Activated naive CD8-positive, alpha-beta T cell treated with anti-CD3 and anti-CD28 coated beads, Interleukin-2, amount 50 U/mL, for 24 hours (primary cell): ENCODE measurements at places on chromosomes 6 and 20.

GRCh38 chr6:90896075-90896547, 309.2 kb upstream of the MAP3K7 start:
- DNase-seq, result no peak

DNA sequence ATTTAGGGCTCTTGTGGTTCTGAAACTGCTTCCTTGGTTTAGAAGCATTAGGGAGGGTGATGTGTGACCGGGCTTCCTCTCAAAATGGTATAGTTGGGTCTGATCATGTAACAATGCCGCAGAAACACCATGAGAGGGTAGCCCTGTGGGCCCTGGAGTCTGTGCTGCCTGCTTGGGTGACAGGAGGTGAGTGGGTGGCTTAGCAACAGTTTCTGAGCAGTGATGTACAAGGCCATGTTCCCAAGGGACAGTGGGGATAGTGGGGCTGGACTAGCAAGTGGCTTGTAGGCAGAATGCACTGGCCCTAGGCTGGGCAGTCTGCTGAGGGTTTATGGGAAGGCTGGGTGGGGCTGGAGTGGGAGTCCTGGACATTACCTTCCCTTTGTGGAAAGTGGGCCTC, 106.9 kb upstream of the MYL9 start:
- DNase-seq, result no peak

DNA sequence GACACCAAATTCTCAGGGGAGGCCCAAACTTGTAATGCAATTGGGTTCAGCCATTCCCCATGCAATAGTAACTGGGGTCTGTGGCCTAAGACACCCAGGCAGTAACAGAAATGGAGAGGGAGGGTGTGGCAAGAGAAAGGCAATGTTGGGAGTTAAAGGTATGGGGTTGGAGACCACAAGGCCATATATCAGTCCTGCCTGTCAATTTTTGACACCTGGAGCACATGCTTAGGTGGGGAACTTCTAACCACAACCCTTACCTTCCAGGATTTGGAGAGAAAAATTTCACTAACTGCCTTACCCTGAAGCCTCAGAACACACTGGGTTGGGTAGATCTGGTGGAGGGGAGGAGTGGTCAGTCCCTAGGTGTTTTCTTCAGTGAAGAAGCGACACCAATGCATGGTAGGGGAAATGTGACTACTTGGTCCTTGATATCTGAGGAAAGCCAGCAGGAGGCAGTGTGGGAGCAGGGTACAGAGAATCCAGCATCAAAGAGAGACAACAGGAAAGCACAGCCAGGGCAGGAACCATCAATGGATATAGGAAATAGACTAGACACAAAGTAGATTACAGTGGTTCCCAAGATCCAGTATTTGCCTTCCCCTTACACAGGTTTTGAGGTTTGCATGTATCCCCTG, 6.8 kb upstream of the USP49 start:
- DNase-seq, result peak; percentile 58

DNA sequence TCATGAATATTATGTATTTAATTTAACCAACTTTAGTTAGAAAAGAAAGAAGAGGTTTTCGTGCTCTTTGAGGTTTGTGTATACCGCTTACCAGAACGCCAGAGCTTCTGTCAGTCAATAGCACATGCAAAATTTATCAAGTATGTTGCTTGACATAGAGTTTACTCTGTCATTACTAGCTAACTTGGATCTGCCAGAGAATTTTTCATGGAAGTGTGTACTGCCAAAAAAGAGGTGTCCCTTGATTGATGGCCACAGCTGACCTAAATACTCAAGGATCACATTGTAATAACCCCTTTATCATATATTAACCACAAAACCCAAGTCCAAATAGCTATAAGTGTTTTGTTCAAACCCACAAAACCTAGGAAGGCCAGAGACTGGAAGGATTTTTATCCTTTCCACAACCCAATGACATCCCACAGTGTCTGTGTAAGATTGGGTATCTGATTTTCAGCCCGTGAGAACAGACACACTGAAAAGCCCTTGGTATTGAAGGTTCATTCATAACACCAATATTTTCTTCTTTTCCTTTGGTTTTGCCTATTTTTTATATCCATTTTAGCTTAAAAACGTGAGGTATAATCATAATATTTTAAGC, 194.0 kb upstream of the EYA4 start:
- DNase-seq, result no peak

DNA sequence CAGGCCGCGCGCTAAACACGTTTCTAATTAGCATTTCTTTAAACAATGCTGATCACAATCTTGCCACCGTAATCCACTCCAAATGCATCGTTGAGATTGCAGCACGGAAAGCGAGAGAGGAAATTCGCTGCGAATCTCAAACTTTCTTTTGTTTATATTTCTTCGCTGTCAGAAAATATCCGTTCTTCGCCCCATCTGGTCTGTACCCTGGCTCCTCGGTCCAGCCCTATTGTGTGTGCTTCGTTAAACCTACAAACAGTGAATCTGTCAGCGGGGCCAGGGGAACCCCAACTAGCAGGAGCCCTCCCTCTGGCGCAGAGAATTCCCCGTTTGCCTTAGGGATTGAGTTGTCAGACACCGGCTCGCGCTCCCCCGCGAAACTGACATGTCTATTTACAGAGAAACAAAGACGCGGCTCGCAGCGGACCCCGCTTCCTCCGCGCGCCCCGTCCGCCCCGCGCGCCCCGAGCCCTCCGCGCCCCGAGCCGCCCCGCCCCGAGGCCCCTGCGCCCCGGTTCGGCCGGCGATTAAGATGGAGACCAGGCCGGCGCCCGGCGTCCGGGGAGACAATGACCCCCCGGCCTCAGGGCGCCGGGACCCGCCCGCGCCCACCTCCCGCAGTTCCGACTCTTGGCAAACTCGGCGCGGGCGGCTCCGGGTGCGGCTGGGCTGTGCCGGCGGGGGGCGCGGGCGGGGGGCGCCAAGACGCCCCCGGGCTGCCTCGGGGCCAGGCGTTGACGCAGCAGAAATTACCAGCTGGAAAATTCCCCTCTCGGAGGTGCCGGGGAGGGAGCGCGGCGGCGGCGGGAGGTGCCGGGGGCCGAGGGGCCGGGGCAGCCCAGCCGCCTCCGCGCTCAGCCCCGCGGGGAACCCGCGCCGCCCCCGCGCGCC, 874 bp downstream of the ZBTB46 start:
- no peak for DNase-seq
